ENCODE measurements at places on chromosomes 7 and 10.
A peak's percentile ranks its signal among the peaks of the same experiment; 100 is the strongest.

GRCh38 chr7:14875941-14876587 is 26.5 kb downstream of the DGKB start:
- no peak for DNase-seq

DNA sequence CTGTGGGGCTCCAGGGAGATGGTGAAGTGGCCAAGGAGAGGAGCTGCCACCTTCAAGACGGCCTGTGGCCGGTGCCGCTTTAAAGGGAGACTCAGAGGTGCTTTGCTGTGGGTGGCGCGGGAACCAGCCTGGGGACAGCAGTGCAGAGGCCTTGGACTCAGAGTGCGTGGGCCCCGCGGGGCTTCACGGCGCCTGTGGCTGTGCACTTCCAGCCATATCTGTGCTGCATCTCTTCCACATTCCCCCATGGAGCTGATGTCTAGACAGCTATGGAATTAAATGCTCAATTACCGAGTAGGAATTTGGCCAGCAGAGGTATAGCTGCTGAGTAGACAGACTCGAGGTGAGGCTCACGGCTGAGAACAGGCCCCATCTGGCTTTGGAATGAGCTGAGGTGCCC is 41.7 kb downstream of the HTRA1 start:
- DNase-seq, result no peak

DNA sequence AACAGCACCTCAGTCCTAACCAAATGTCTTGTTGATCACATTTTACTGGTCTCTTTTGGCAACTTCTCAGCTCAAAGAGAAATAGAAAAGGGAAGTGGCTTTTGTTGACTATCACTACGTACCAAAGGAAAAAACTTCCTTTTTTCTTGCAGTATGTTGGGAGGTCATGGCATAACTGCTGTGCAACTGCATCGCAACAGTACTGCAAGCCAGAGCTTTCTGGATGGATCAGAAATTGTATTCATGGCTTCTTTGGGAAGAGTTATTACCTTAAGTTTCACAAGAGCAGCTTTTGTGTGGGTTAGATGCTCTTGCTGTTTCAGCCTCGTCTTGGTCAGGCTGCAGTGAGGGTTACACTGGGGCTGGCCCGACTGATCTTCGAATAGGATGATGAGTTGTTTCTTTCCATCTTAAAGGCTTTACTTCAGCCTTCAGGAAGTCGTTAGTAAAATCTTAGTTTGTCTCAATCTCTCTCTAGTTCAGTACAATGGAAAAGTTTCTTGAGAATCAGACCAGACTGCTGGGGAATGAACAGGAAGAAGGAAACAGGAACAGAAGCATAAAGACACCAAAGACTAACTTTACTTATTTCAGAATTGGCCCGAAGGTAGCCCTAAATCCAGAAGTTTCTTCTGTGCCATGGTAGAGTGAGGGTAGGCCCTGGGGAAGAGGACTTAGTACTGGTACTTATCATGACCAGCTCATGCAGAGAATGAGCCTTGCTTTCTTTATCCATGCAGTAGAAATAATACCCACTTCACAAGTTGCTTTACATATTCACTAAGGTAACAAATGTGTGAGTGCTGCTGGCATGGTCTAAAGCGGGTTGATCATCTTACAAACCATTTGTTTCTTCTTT is 153.6 kb downstream of the CELF2 start:
- DNase-seq, result peak; percentile 58

- DNase-seq, result no peak
These were observed 230.9 kb downstream of the KLF6 start for GRCh38 chr10:3554121-3554522.

DNA sequence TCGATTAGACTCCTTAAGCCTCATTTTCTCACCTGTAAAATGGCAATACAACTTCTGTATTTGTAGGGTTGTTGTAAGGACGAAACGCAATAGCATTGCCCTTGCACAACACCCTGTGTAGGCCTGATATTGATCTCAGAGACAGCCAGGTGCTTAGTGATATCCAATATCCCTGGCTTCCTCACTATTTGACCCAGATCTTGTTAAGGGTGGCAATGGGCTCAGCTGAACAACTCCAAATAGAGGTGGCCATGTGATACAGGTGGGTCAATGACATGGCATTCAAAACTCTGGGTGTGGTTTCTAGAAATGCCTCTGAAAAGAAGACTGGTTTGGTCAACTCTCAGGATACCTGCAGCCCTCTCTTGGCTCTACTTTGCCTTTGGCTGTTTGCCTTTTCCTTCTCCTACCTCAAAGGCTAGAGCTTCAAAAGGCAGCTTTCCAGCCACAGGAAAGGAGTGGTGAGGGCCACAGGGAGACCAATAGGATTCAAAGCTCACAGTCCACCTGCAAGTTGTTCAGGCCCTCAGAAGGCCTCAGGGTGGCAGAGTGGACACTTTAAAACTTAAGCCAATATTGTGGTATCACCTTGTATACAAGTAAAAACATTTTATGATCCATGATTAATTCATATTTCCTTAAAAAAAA is 14.9 kb upstream of the GATAD1 start:
- DNase-seq, result no peak

DNA sequence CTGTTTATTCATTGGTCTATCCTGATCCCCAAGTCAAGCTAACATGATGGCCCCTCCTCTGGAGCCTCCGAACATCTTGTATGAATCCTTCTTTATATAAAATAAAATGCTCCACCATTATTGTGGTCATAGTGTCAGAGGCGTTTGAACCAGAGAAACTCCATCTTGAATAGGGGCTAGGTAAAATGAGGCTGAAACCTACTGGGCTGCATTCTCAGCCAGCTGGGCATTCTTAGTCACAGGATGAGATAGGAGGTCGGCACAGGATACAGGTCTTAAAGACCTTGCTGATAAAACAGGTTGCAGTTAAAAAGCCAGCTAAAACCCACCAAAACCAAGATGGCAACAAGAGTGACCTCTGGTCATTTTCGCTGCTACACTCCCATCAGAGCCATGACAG is 905.8 kb upstream of the AUTS2 start:
- DNase-seq, result no peak

GRCh38 chr7:105794741-105795729 is 81.4 kb downstream of the ATXN7L1 start:
- DNase-seq, result no peak

DNA sequence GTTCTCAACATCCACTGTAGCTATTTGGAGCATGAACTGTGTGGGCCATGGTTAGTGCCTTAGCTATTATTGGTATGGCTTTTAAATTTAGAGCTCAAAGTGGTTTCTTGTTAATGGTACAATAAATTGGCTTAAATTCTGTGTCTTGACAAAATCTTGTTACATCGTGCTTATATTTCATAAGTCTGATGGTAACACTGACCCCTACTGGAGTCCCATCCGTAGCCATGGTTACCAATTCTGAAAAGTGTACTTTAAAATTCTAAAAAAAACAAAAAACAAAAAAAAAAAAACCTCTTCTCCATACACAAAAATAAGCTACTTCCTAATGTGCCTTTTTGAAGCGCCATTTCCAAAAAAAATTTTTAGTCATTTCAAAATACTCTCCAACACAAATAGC is 6.4 kb upstream of the RPP30 start:
- DNase-seq, result no peak

GRCh38 chr7:70504254-70504653 is 627.7 kb upstream of the GALNT17 start:
- no peak for DNase-seq

- DNase-seq, result peak; percentile 6
These were observed 96.3 kb downstream of the OAT start for GRCh38 chr10:124322191-124322980.

DNA sequence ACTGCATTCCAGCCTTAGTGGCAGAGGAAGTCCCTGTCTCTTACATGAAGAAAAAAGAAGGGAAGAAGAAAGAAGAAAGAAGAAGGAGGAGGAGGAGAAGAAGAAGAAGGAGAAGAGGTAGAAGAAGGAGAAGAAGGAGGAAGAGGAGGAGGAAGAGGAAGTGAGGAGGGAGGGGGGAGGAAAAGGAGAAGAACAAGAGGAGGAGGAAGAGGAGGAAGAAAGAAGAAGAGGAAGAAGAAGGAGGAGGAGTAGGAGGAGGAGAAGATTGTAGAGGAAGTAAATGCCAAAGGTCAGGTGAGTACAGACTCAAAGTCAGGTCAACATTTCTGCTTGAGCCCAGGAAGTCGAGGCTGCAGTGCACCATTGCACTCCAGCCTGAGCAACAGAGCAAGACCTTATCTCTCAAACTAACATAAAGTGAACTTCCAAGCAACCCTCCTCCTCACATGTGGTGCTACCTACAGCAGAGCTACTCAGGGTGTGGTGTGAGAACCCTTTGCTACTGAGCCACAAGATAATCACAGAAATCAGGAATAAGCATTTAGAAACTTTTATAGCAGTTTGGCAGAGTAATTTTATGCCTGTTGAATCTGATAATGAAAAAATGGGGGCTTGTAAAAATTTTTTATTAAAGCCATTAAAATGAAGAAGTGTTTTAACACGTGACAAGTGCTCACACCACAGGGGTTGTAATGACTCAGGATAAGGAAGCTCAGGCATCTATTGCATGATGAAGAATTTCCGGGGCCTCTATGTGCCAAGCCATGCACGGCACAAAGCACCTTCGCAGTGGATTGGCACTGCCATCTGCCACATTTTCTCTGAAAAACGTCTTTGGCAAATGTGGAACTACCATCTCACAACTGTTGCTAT is 224.9 kb upstream of the AUTS2 start:
- no peak for DNase-seq

DNA sequence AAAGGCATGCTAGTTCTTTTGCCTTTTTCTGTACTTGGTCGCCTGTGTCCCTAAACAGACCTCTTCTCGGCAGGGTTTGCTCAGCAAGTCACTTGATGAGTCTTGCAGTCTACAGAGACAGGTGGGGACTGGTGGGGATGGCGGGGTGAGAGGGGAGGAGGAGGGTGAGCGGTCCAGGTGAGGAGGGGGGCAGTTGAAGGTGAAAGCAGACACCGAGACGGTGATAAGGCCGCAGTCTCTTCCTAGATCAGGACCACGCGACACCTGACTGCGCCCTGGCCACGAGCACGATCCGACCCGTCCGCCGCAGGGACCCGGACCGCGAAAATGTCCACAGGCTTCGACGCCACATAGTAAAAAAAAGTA is 566 bp downstream of the ASNS start:
- DNase-seq, result no peak

Data from activated CD4-positive, alpha-beta memory T cell treated with anti-CD3 and anti-CD28 coated beads, Interleukin-2, amount 10 ng/mL, durations not matched to agents 7 days and 5 days (primary cell).